Caki2 (cell line): ENCODE measurements at places on chromosomes 7 and 10. TPM values are rescaled to one million over a fixed set of nuclear protein-coding genes. Genes with fewer than 3 reads are reported as not detected.
A peak's percentile ranks its signal among the peaks of the same experiment; 100 is the strongest.

The TSPAN12 gene
- total RNA-seq = 45.3 and 46.5 TPM in 2 replicates

The ASB10 gene
- not detected in 2 replicates for total RNA-seq

The GLCCI1 gene
- 1.1 and 11.7 TPM in 2 replicates for total RNA-seq

The CHAT gene
- not detected in 2 replicates for total RNA-seq

The FOXI2 gene
- total RNA-seq = not detected in 2 replicates

The CCDC172 gene
- total RNA-seq = not detected in 2 replicates

The JAKMIP3 gene
- total RNA-seq = 0.54 and 1.9 TPM in 2 replicates

The TMEM270 gene
- 1.7 TPM in 1 of 2 replicates, not detected in the other for total RNA-seq

The IDE gene
- total RNA-seq = 20.5 and 31.1 TPM in 2 replicates

The COL17A1 gene
- total RNA-seq = 0.03 TPM in 1 of 2 replicates, not detected in the other

The PNLIPRP1 gene
- not detected in 2 replicates for total RNA-seq

The CALHM3 gene
- total RNA-seq = 0.47 TPM in 1 of 2 replicates, not detected in the other

The C10orf143 gene
- total RNA-seq = 4.8 TPM in 1 of 2 replicates, not detected in the other

The WNT2 gene
- total RNA-seq = not detected in 2 replicates

The ADAP1 gene
- total RNA-seq = 8.3 TPM in 1 of 2 replicates, not detected in the other

DNA sequence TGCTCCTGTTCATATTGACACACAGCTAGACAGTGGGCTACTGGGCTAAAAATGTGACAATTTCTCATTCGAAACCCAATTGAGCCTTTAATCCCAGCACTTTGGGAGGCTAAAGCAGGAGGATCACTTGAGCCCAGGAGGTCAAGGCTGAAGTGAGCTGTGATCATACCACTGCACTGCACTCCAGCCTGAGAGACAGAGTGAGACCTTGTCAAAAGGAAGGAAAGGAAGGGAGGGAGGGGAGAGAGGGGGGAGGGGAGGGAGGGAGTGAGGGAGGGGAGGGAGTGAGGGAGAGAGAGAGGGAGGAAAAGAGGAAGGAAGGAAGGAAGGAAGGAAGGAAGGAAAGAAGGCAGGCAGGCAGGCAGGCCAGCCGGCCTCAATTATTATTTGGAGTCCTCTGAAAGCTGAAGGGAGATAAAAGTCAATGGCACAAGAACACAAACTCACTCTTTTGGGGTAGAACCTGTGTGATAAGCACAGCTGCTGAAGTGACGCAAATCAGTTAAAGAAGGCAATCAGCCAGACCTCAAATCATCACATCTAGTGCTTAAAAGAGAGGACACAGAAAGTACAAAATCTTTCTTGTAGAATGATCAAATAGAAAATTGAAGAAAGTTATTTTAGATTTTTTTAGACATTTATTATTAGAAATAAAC lies 98.1 kb downstream of the CCDC71L start:
- no peak for DNase-seq

DNA sequence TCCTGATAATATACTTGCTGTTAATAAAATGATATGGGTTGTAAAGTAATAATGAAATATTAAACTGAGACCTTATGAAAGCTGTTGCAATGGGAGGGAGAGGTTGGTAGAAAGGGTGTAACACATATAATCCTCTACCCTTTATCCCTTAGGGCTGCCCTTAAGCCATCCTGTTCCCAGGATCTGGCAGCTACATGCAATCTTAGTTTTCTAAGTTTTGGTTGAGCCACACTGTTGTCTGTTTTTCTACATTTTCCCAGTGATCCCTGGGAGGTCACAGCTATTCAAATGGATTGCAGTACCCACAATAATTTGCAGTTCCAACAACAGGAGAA lies 6.3 kb downstream of the COA1 start:
- DNase-seq = no peak

- DNase-seq = no peak
Observed at GRCh38 chr10:93718937-93719725, 16.7 kb upstream of the FRA10AC1 start.

DNA sequence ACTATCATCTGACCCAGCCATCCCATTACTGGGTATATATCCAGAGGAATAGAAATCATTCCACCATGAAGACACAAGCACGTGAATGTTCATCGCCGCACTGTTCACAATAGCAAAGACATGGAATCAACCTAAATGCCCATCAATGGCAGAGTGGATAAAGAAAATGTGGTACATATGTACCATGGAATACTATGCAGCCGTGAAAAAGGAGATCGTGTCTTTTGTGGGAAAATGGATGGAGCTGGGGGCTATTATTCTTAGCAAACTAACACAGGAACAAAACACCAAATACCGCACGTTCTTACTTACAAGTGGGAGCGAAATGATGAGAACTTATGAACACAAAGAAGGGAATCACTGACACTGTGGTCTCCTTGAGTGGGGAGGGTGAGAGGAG lies 9.8 kb upstream of the KNDC1 start:
- no peak for DNase-seq

DNA sequence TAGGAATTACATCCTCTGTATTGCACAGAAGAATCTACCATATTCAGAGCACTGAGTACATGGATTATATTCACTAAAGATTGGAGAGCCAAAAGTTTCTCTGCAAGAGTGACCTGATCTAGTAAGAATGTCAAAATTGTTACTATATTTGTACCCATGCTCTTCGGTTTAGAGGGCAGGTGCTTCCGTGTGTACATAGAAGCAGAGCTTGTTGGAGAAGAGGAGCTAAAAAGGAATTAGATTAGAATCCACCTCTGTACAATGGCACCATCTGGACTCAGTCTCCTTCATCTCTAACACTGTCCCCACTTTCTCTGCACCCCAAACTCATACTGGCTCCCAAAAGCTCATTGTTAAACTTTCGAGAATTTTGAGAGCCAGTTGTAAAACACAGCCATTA lies 8.3 kb downstream of the CALD1 start:
- no peak for DNase-seq

- DNase-seq = no peak
Observed at GRCh38 chr7:47663851-47664250, 81.9 kb upstream of the TNS3 start.

DNA sequence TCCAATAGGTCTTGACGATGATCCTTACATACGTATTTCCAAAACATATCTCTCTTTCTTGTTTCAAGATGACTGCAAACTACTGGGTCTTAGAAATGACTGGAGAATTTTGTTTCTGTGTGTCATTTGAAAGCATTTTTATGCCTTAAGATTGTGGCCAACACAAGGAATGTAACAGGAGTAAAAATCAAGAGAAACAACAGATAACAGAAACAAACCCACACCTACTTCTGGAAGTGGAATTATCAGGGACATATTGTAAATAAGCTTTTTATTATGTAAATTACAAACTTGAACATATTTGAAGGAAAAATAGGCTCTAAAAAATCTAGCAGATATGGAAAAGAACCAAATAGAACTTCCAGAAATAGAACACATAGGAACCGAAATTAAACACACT lies 195.6 kb downstream of the CYP26A1 start:
- no peak for DNase-seq

DNA sequence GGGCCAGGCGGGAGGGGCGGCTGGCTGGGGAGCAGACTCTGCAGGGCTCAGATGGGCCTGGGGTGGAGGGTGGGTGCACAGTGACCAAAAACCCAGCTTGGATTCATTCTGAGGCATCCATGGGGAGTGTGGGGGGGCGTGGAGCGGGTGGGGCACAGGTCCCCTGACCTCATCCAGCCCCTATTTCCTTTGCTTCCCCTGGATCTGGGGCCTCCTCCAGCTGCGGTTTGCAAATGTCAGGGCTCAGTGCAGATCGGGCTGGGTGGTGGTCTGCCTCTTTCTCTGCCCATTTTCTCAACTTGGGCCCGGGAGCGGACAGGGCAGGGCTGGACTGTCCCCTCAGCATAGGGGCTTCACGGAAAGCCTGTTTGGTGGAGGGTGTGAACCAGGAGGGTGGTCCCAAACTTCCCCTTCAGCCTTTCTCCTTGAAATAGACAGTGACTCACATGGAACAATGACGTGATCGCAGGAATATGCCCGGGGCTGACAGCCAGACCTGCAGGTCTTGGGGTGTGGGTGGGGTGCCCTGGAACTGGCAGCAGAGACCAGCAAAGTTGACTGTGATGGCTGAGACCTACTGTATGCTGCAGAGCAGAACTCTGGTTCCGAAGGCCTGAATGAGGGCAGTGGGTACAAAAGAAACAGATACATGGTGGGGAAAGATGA lies 72.9 kb upstream of the PODXL start:
- no peak for DNase-seq

DNA sequence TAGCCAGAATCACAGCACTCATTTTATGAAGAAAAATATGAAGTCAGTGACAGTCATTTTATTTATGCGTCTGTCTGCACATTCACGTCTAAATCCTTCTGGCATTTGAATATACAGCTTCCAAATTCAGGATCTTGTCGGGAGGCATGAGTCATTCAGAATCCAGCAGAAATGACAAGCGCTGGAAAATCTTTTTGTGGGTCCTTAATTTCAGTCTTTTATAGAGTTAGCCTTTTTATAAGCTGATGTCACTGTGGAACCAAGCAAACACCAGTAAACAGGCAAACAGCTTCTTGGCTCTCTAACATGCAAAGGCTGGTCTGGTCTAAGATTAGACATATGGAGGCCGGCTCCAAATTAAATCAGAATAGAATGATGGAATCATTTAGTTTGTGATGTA lies 388.2 kb upstream of the TEX47 start:
- DNase-seq = no peak

- DNase-seq = no peak
Observed at GRCh38 chr7:84274029-84274638, 79.5 kb upstream of the SEMA3A start.

GRCh38 chr10:72096115-72097000 lies 8.0 kb upstream of the SPOCK2 start:
- DNase-seq = peak; percentile 64

- DNase-seq = no peak
Observed at GRCh38 chr10:44682507-44682906, 228.6 kb upstream of the TMEM72 start.

GRCh38 chr7:107579554-107579884 lies 527 bp upstream of the BCAP29 start:
- DNase-seq = no peak

- DNase-seq = no peak
Observed at GRCh38 chr7:112266595-112267270, 60.2 kb downstream of the ZNF277 start.

DNA sequence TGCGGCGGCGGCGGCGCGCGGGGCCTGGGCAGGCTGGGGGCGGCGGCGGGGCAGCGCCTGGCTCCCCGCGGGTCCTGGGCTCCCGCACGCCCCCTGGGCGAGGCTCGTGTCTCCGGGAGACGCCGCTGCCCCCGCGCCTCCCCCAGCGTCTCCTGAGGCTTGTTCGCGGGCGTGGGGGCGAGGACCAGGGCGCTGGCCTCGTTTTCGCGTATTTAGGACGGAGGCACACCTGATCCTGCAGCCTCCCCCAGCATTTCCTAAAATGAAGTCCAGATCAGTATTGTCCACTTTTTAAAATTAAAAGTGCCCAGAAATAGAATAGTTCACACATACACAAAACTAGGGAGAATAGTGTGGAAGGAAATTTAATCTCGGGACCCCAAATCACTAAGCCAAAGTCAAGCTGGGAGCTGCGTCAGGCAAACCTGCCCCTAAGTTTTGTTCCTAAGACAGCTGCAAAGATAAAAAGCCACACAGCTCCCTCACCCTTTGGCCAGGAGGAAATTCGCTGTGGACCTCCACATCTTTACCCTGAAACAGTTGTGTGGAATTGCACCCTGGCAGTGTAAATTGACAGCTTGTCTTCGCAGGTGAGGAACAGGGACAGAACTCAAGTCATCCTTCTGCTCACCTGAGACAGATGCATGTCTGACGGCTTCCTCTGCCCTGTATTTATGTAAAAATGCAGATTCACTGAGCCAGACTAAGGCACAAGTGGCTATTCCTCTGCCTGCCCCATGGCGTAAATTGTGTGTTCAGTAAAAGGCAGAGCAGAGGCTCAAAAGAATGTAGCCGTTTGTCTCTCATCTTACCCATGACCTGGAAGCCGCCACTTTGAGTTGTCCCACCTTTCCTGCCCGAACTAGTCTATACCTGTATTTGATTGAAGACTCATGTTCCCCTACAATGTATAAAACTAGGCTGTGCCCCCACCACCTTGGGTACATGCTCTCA lies 740 bp downstream of the GALNT11 start:
- DNase-seq = no peak

DNA sequence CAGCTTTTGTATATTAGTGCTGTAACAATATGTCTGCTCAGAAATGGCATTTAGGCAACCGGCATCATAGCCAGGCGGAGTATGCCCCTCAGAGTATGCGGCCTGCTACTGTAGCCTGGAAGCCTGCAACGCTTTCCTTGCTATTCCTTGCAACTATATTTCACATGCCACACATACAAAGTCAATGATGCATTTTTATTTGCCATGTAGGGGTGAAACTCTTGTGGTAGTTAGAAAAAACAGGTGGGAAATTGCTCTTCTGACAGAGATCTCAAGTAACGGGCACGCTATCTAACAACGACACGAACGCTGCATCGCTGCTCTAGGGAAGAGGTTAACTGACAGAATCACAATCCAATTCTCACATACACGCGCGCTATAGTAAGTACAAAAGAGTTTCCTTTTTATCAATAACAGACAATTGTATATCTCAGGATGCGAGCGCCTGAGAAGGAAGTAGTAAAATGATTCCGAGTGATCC lies 5.9 kb downstream of the EBF3 start:
- DNase-seq = no peak

DNA sequence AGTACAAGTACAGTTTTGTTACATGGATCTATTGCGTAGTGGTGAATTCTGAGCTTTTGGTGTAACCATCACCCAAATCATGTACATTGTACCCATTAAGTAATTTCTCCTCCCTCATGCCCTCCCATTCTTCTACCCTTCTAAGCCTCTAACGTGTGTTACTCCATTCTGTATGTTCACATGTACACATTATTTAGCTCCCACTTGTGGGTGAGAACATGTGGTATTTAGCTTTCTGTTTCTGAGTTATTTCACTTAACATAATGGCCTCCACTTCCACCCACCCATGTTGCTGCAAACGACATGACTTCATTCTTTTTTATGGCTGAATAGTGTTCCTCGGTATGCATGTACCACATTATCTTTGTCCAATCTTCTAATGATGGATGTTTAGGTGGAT lies 251.3 kb downstream of the CAMK1D start:
- DNase-seq = no peak

DNA sequence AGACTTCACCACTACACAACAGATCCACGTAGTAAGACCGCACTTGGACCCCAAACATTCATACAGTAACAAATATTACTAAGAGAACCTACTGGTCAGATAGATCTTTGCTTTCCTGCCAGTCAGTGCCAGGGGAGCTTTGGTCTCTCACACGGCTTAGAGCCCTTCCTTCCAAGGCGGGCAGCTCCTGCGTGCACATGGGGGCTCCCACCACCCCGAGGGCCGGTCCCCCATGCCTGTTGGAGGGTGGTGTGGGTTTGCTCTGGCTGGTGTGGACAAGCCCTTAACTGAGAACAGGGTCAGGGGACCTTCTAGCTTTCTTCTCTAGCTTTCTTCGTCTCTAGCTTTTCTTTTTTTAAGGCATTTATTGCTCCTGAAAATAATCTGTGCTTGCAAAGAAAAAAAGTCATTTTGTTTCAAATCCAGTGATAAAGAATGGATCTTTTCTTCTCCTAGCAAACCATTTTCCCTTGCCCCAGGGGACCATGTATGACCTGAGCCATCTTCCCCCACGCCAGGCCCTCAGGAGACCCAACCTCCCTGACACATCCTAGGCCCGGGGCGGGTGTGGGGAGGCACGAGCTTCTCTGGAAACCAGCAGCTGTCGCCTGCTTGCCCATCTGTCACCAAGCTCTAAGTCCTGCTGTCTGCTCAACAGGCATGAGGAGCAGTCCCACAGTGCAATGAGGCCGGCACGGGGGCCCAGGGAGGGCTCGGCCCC lies 591.1 kb downstream of the PTPRN2 start:
- DNase-seq = no peak
